Mesenchymal stem cell (in vitro differentiated cells and primary cell): ENCODE measurements at places on chromosomes 7 and 10.

- DNase-seq: no peak
These were observed 554.0 kb downstream of the AUTS2 start for GRCh38 chr7:70152313-70152712.

DNA sequence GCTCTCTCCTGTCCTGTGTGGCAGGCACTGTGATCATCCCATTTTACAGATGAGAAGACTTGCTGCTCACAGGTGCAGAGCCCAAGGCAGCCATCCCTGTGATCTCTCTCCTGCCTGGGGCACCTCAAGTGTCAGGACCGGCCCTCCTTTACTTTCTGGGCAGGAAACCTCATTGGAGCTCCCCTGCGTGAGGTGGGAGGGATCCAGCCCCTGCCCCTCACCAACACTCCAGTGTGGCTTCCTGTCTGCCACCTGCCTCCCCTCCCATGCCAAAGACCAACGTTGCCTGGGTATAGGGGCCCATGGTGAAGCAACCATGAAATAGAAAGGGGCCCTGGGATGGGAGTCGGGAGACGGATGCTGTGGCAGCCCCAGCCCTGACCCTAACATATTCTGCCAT lies 91.2 kb upstream of the MYL10 start:
- DNase-seq: no peak

DNA sequence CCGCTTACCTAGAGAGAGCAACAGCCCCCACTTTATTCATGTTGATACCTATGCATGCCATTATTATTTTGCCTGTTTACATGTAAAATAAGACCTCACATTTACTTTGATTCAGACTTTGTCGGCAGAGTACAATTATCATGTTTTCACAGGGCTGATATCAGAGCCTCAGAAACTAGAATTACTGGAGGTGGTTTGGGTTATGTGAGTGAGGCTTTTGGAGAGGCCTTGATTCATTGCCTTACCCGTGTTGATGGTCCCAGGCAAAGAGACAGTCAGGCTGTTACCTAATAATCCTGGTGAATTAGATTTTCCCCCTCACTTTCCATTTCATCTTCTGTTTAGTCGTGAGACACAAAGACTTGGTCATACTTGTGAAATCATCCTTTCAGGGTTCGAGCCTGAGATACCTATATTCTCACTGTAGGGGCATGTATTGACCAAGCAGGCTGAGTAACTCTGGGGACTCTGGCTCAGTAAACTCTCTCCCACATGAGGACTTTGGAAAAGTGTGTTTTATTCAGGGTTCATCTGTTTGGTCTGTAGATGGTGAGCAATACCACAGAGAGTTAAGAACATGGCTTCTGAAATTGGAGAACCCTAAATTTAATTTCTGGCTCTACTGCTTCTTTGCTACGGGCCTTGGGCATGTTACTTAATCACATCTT lies 150.9 kb downstream of the CELF2 start:
- DNase-seq: no peak

DNA sequence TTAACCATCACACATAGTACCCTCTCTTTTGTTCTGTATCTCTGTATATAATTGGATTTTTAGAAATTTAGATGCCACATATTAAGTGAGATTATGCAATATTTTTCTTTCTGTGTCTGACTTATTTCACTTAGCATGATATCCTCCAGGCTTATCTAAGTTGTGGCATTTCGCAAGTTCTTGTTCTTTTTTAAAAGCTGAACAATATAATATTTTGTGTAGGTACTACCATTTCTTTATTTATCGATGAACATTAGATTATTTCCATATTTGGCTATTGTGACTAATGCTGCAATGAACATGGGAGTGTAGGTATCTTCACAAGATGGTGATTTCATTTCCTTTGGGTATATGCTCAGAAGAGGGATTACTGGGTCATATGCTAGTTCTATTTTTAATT lies 295.0 kb downstream of the SUGCT start:
- no peak for DNase-seq

DNA sequence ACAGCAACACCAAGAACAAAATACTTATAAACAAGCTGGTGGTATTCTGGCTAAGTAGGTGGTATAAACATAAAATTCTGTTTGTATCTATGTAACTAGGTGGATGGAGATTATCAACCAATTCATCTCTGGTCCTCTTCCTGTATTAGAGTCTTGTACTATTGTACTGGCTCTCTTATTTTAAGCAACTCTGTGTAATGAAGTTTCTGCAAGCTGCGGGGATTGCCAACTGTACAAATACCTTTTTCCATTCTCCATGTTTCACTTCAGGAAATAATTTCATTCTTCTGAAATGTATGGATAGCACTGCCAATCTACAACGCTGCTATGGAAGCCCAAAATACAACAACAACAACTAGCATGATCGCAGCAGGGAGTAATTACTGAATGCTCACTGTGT lies 44.8 kb downstream of the JAZF1 start:
- DNase-seq: no peak

DNA sequence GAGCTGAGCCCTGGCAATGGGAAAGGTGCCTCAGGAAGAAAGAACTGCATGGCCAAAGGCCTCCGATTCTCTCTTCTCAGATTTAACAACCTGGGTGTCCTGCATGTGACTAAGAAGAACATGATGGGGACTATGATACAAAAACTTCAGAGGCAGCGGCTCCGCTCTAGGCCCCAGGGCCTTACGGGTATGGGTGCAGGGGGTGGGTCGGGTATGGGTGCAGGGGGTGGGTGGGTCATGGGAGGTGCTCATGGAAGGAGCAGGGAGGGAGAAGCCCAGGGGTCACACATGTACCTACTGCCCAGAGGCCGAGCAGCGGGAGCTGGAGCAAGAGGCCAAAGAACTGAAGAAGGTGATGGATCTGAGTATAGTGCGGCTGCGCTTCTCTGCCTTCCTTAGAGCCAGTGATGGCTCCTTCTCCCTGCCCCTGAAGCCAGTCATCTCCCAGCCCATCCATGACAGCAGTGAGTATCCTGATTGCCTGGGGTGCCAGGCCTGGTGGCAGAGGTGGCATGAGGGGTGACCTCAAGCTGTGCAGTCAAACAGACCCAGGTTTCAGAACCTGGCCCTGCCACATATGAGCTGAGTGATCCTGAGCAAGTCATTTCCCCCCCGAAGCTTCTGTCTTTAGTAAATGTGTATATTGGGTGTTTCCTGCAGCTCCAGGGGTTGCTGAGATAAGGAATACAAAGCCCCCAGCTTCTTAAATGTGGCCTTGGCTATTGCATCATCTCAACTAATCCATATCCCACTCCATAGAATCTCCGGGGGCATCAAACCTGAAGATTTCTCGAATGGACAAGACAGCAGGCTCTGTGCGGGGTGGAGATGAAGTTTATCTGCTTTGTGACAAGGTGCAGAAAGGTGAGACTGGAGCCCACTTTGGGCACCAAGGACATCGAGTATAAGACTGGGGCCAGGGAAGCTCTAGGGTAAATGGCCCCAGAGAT lies 2.0 kb downstream of the NFKB2 start:
- no peak for DNase-seq

- DNase-seq: peak; percentile 70
These were observed 49.9 kb upstream of the SH2B2 start for GRCh38 chr7:102236592-102237287.
